Left colon (tissue), 2 donors: ENCODE measurements at places on chromosomes 1 and 21.

- DNase-seq, result no peak
Measured at GRCh38 chr1:87719658-87720057, 391.0 kb downstream of the LMO4 start.

DNA sequence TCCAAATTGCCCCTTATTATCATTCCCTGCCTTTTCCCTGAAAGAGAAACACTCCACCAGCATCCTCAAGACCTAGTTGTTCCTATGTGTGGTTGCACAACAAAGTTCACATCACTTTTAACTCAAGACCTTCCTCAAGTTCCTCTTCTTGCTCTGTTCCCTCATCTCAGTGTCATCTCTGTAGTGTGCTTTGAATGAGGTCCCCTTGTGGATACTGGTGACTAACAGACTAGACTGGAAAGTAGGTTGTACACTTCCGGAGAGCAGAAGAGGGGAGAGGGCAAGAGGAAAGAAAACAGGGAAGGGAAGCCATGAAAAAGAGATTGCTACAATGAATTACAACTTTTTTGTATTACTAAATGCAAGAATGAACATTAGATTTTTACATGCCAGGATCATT, 853.8 kb downstream of the USP25 start:
- no peak for DNase-seq

- DNase-seq, result no peak
Measured at GRCh38 chr1:244598611-244599010, 54.3 kb upstream of the DESI2 start.

- no peak for DNase-seq
Measured at GRCh38 chr1:83799594-83799993, 199.3 kb downstream of the TTLL7 start.

- DNase-seq, result peak; percentile 43
Measured at GRCh38 chr1:160726498-160727315, 12.3 kb upstream of the SLAMF7 start.

DNA sequence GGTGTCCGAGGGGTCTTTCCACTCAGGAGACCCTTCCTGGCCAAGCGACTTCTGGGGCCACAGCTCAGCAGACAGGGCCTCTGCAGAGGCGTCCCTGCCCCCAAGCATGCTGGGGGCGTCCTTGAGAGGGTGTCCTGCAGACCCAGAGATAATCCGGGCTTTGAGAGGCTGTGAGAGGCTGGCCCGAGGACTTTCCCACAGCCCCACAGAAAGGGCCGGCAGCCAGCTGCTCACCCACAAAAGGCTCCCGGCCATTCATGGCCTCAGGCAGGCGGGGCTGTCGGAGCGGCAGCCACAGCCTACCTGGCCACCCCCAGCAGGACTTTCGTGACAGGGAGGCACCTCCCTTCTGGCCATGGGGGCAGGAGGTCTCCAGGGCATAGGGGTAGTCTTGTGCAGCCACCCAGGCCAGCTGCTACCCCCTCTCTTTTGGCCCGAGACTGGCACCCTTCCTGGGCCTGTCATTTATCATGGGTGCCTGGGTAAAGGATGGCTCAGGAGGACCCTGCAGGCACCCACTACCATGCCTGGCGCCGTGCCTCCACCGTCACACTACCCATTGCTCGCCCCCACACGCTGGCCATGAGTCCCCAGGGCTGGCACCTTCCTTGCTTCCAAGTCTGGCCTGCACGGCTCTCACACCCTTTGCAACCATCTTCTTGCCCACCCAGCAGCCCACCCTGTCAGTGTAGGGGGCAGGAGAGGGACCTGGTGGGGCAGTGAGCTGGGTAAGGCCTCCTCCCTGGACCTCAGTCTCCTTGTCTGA, 11.1 kb upstream of the TNFRSF14 start:
- no peak for DNase-seq

GRCh38 chr1:48028218-48029069, 31.3 kb upstream of the TRABD2B start:
- DNase-seq, result no peak

DNA sequence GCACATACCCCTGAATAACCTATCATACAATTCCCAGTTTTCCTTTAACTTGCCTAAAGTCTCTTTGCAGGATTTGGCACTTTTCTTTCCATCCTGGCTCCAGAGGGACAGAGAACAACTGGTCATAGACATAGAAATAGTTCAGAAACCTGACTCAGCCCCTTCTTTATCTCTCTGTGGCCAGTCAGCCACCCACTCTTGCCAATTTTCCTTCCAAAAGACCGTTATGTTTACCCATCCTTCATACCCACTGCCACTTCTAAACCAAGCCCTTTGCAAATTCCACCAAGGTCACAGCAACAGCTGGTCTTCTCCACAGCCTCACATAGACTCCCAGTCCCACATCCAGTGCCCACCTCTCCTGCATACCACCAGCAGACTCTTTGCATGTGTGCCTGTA, 127.2 kb upstream of the FGGY start:
- DNase-seq, result no peak

- DNase-seq, result no peak
Measured at GRCh38 chr1:24286246-24287010, 32.7 kb upstream of the GRHL3 start.

- no peak for DNase-seq
Measured at GRCh38 chr1:32073299-32074229, 825 bp downstream of the TMEM39B start.

GRCh38 chr1:10431070-10431730, 967 bp downstream of the CENPS start:
- DNase-seq, result no peak

GRCh38 chr21:42461185-42461520, 34.9 kb downstream of the RSPH1 start:
- peak; percentile 55 for DNase-seq

GRCh38 chr1:14067711-14068110, 367.7 kb downstream of the PRDM2 start:
- no peak for DNase-seq

GRCh38 chr1:206925106-206925736, 3.5 kb upstream of the FCMR start:
- DNase-seq, result peak; percentile 83

- no peak for DNase-seq
Measured at GRCh38 chr1:159005676-159006075, 4.0 kb upstream of the IFI16 start.

DNA sequence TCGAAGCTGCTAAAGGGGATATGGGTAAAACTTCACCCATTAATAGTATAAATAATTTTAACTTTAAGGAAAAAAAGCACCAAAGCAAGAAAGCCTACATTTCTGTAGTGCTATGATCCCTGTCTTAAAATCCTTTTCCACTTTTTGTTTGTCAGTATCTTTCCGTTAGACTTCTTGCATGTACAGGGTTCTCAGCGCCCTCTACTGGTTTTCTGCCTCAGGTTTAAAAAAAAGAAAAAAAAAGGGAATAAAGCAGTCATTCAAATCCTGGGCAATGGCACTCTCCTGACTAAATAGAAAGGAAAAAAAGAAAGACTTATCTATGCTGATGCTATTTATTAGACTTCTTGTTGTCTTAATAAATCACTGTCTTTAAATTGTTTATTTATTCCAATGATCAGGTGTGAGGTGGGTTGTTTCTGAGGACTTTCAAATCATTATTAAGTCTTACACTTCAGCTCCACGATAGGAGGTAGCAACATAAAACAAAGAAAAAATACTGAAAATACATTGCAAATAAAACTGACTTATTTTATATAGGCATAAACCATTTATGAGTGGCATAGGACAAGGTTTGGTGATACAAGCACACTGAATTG, 475.4 kb upstream of the NR5A2 start:
- DNase-seq, result peak; percentile 32

- no peak for DNase-seq
Measured at GRCh38 chr1:192566657-192567056, 8.9 kb upstream of the RGS1 start.

DNA sequence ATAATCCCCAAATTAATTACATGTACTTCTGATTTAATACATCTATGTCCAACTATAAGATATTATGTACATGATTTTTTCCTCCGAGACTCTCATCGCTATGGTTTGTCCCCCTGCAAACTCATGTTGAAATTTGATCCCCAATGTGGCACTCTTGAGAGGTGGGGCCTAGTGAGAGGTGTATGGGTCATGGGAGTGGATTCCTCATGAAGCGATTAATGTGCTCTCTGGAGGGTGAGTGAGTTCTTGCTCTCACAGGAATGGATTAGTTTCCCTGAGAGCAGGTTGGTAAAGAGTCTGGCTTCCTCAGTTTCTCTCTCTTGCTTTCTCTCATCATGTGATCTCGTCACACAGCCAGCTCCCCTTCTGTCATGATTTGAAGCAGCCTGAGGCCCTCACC, 16.1 kb downstream of the HSF2BP start:
- DNase-seq, result no peak

- DNase-seq, result no peak
Measured at GRCh38 chr1:90434460-90434859, 282.6 kb downstream of the BARHL2 start.

GRCh38 chr1:192860478-192861185, 51.8 kb downstream of the RGS2 start:
- DNase-seq, result no peak

DNA sequence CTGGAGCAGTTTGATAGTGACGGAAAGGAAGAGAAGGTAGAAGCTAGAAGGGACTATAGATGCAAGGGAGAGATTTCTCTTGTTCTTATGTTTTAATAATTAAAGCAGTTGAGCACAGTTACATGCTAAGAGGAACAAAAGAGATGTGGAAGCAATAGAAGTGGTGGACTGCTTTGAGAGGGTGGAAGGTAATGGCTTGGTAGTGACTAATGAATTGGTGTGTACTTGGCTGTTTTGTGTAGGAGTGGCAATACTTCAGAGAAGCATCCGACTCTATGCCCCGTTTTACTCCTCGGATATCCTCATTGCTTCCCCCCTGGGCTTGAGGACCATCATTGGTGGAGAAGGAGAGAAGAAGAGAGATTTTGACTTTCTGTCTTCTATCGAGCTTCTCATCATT, 12.8 kb downstream of the UTP25 start:
- no peak for DNase-seq

- peak; percentile 40 for DNase-seq
Measured at GRCh38 chr1:212858461-212859265, 588 bp downstream of the FLVCR1 start.

DNA sequence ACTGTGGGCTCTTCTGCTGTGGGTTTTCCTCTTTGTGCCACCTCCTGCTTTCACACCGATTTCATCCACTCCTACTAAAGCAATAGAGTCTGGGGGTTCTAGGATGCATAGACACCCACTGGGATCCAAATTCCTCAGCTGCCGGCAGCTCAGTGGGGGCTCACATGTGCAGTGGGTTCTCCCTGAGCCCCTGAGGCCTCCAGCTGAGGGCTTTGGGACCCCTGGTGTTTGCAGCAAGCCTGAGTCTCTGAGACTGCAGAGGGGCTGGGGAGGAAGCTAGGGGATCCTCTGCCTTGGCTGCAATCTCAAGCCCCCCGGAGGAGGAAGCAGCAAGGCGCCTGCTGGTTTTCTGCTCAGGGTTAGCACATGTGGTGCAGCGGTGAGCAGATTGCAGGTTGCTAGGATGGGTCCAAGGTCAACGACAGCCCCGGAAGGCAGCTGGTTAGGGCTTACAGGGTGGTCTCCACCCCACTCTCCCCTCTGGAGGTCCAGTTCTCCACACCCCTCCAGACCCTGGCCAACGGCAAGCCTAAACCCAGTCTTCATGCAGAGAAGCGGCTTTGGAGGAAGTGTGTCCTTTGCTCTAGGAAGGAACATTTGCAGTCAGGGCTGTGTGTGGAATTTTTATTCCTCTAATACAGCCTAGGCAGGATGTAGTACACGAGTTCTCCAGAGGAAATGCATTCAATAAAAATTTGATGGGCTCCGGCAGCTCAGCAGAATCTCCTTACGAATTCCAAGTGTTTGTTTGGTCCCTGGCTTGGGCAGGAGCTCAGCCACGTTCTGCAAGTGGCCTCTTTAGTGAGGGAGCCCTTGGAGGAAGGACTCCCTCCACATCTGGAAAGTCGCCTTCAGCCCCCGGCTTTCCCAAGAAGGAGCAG, 269.1 kb upstream of the VAMP3 start:
- DNase-seq, result no peak

- peak; percentile 80 for DNase-seq
Measured at GRCh38 chr1:109786531-109787021, 22.9 kb upstream of the EPS8L3 start.

DNA sequence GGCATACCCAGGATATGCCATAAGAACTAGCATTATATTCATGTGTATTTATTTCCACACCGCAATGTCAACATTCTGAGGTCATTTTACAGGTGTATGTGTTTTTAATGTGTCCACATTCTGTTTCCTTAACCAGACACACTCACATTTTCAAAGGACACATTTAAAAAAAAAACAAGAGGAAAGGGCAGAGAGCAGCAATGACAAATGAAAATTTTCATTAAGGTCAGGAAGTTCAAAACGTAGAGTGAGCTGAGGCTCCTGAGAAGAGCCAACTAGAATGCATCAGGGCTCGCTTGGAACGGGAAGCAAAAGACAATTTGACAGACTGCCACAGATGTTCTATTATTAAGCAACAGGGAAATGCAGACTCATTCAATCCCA, 4.8 kb upstream of the GNPAT start:
- no peak for DNase-seq

DNA sequence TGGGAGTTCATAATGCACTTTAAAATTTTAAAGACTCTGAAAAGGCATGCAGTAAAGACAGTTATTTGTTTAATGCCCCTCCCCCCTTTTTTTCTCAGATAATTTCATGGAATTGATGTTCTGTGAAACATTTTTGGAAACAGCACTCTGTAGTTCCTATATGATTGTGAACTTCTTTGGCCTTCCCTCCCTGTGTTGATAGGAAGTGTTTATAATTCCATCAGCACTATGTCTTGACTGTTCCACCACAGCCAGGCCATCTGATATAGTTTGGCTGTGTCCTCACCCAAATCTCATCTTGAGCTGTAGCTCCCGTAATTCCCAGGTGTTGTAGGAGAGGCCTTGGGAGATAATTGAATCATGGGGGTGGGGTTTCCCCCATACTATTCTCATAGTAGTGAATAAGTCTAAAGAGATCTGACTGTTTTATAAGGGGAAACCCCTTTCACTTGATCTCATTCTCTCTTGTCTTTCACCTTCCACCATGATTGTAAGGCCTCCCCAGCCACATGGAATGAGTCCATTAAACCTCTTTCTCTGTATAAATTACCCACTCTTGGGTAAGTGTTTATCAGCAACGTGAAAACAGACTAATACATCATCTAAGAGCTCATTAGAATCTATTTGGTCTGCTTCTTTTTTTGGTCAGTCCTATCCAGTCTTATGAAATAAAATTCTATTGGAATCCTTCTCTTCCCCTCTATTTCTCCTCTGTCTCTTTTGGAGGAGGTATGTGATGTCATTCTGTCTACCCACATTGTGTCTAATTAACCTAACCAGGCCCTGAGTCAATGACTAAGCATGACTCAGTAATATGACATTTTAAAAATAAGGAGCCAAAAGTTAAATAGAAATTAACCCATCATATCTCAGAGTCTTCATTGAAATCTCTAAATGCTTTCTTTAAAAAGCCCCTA, 8.9 kb downstream of the CCDC185 start:
- DNase-seq, result no peak

- no peak for DNase-seq
Measured at GRCh38 chr1:46181343-46182260, 5.3 kb upstream of the P3R3URF start.

GRCh38 chr1:20723159-20723536, 5.3 kb upstream of the KIF17 start:
- DNase-seq, result no peak

- peak; percentile 90 for DNase-seq
Measured at GRCh38 chr1:178093494-178093950, 382 bp upstream of the RASAL2 start.
